Thyroid gland (tissue), 4 donors: ENCODE measurements at places on chromosomes 11 and 22. TPM values are rescaled to one million over a fixed set of nuclear protein-coding genes. Genes with fewer than 3 reads are reported as not detected.
A peak's percentile ranks its signal among the peaks of the same experiment; 100 is the strongest.

- DNase-seq, result no peak
- peaks cover 22% of the 10 kb centered on the region for H3K4me1 ChIP-seq
These were observed 2.1 kb upstream of the NADSYN1 start for GRCh38 chr11:71450939-71451338.

DNA sequence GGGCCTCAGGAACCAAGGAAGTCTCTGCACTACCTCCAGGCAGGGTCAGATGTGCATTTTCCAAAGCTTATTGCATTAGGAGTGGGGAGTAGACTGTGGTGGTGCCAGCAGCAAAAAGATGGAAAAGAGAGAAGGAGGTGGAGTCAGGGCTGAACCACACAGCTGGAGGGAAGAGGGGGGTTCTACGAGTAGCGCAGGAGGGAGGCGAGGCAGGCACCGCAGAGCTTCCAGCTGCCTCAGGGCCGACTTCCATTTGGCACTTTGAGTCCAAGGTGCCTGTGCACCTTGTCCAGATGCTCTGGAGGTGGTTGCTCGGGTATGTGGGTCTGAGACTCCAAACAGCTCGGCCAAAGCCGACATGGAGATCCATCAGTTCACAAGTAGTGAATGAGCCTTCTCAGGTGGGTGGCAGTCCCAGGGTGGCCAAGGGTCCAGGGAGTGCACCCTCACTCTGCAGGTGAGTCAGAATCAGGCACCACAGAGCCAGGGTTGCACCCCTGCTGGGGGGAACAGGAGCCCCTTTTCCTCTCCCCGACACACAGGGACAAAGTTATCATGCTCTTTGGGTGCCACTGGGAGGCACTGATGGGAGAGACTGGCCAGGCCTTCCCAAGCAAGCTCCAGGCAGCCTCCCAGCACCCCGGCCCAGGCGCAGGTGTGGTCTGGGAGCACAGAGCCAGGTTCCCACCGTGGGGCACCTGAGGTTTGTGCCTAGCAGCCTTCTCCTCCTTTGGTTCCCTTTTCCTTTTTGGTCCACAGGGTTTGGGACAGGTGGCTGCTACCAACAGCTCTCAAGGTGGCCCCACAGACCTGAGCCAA is 30.2 kb downstream of the GGT5 start:
- H3K36me3 ChIP-seq, result no peaks in the 10 kb centered on the region
- H3K4me1 ChIP-seq, result peaks cover 49% of the 10 kb centered on the region
- no peak overlapping the region for H3K27ac ChIP-seq
- H3K27me3 ChIP-seq, result no peaks in the 10 kb centered on the region

- no peaks in the 10 kb centered on the region for H3K36me3 ChIP-seq
- H3K4me1 ChIP-seq, result no peaks in the 10 kb centered on the region
- H3K4me3 ChIP-seq, result no peak overlapping the region
- no peak overlapping the region for H3K27ac ChIP-seq
- DNase-seq, result no peak
- H3K27me3 ChIP-seq, result no peaks in the 10 kb centered on the region
These were observed 49.7 kb downstream of the DNHD1 start for GRCh38 chr11:6546735-6547134.

DNA sequence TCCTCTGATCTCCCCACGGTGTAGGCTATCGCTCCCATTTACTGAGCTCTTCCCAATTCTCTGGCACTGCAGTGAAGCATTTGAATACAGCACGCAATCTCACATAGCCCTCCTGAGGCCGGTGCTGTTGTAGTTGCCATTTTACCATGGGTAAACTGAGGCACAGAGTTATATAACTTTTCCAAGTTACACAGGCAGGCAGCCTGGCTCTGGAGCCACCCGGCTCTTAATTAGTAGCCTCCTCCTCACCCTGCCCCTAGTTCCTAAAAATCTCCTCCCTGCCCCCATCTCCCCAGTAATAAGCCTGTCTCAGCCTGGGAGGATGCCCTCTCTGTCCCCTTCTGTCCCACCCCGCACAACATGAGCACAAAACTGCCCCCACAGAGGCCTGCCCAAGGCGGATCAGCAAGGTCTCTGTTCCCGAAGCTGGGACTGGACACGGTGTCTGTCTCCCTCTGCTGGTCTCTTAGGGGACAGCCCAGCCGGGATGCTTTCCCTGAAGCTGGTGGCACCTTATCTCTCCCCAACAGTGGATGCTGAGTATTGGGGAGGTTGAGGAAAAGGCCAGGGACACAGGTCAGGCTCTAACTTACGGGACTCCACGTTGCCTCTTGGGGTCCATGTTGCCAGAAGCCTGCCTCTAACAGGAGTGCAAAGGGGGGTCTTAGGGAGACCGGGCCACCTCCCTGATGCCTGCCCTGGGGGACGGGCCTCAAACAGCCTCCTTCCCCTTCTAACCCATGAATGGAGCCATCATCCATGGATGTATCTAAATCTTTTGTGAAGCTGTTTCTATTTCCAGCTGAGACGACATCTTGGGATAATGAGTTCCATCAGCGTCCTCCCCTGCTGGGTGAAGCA is 9.1 kb upstream of the CLCF1 start:
- H3K27ac ChIP-seq, result no peak overlapping the region
- H3K27me3 ChIP-seq, result no peaks in the 10 kb centered on the region
- no peaks in the 10 kb centered on the region for H3K36me3 ChIP-seq
- H3K4me1 ChIP-seq, result peaks cover 18% of the 10 kb centered on the region
- no peak overlapping the region for H3K4me3 ChIP-seq

GRCh38 chr22:36245805-36246356 is 6.6 kb upstream of the APOL2 start:
- no peaks in the 10 kb centered on the region for H3K36me3 ChIP-seq
- H3K27me3 ChIP-seq, result no peaks in the 10 kb centered on the region
- H3K4me1 ChIP-seq, result no peaks in the 10 kb centered on the region

GRCh38 chr11:9633679-9634078 is 30.2 kb upstream of the SWAP70 start:
- H3K36me3 ChIP-seq, result no peaks in the 10 kb centered on the region
- no peak overlapping the region for H3K4me3 ChIP-seq
- no peaks in the 10 kb centered on the region for H3K4me1 ChIP-seq
- no peak overlapping the region for H3K27ac ChIP-seq
- H3K27me3 ChIP-seq, result no peaks in the 10 kb centered on the region

DNA sequence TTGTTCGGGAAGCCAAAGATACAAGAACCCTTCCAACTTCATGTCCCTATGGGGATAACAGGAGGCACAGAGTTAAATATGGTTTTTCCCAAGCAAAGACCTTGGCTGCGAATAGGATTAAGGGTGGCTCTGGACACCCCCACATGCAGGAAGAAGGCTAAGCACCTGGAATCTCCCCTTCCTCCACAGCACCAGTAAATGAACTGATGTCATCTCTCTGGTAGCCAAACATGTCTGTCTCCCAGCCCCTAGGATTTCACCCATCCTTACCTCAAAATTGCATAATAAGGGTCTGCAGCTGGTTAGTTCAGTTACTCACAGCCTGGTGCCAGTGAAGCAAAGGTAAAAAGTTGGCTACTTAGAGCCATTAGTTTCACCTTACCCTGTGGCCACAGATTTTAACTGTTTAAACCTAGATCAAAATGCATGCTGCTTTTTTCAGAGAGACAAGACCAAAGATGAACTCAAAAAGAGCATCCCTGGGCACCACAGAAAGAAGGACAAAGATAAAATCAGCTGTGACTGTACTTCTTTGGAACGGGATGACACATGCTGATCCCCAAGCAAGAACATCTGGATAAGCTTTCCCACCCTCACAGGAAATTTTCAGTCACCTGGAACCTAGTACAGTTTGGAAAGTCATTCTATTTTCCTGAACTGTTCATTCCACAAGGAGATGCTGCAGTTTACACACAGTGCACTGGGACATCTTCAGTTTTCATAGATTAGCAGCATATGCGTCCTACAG is 77.2 kb upstream of the AKIP1 start:
- H3K27ac ChIP-seq, result peak overlapping the region; percentile 82
- H3K4me1 ChIP-seq, result peaks cover 8% of the 10 kb centered on the region
- H3K27me3 ChIP-seq, result no peaks in the 10 kb centered on the region
- no peak for DNase-seq
- no peaks in the 10 kb centered on the region for H3K36me3 ChIP-seq

DNA sequence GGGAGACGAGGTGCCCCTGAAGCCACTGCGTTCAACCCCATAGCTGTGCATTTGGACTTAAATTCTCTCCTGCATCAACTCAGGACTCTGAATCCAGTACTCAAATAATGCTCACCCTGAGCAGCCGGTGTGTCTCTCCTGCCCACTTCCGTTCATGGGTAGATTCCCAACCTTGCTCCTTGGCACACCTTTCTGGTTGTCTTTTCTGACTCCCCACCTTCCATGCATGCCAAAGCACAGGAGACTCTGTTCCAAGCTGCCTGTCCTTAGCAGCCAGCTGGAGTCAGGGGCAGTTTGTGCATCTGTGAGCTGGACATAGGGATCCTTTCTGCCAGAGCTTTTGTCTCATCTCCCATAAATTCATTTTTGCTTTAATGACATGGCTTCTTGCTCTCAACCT is 1242.5 kb downstream of the TBC1D22A start:
- no peak overlapping the region for H3K4me3 ChIP-seq
- H3K4me1 ChIP-seq, result no peaks in the 10 kb centered on the region

- no peak overlapping the region for H3K27ac ChIP-seq
- no peaks in the 10 kb centered on the region for H3K27me3 ChIP-seq
- no peak overlapping the region for H3K4me3 ChIP-seq
These were observed 56.1 kb upstream of the POU2AF2 start for GRCh38 chr11:111189466-111189865.

DNA sequence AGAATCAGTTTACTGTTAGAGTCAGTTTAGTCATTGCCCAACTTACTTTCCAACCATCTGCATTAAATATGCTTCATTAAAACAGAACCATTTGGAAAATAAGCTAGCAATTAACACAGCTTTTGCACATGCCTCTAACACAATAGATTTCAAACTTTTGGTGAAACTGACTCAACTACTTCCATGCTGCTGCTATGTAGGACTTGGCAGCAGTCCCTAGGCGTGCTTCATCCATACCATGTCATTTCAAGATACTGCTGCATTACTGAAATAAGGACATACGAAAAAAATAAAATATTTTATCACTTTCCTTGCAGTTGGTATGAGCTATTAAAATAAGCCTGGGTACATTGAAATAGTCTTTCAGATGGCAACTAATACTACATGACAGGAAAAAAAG is 65.5 kb upstream of the SOX6 start:
- DNase-seq, result no peak
- no peaks in the 10 kb centered on the region for H3K4me1 ChIP-seq
- no peaks in the 10 kb centered on the region for H3K36me3 ChIP-seq
- H3K4me3 ChIP-seq, result no peak overlapping the region
- H3K27ac ChIP-seq, result no peak overlapping the region

DNA sequence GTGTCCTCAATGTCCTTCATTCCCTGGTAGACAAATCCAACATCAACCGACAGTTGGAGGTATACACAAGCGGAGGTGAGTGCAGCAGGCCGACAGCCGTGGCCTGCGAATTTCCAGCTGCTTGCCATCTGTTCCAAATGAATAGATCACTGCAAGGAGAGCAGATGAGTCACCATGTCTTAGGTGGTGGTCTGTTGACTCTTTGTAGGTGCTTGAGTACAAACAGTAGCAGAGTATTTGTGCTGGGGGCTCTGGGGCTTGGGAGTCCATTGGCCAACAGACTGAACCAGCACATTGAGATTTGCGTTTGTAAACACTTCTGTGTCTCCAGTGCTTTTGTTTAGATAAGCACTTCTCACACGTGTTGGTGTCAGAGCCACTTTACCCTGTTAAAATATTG is 21.1 kb downstream of the EIF3L start:
- peaks cover 12% of the 10 kb centered on the region for H3K4me1 ChIP-seq
- no peaks in the 10 kb centered on the region for H3K27me3 ChIP-seq
- no peak overlapping the region for H3K4me3 ChIP-seq

DNA sequence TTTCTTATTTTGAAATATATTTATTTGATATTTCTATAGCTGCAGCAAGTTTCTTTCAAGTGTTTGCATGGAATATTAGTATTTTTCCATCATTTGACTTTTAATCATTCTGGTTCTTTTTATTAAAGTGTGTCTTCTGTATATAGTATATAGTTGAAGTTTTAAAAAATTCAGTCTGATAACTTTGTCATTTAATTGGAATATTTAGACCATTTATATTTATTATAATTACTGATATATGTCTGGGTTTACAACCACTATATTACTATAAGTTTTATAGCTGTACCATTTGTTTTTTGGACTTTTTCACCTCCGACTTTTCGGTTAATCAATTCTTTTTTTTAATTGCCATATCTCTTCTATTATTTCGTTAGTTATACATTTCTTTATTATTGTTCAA is 22.7 kb upstream of the ANO1 start:
- no peaks in the 10 kb centered on the region for H3K4me1 ChIP-seq
- no peak overlapping the region for H3K27ac ChIP-seq
- no peaks in the 10 kb centered on the region for H3K36me3 ChIP-seq
- H3K4me3 ChIP-seq, result no peak overlapping the region
- no peak for DNase-seq

GRCh38 chr11:30254307-30255298 is 23.8 kb downstream of the FSHB start:
- H3K4me1 ChIP-seq, result no peaks in the 10 kb centered on the region
- no peaks in the 10 kb centered on the region for H3K27me3 ChIP-seq
- no peak overlapping the region for H3K4me3 ChIP-seq

- H3K27me3 ChIP-seq, result no peaks in the 10 kb centered on the region
- H3K27ac ChIP-seq, result no peak overlapping the region
- DNase-seq, result no peak
- H3K4me3 ChIP-seq, result no peak overlapping the region
- H3K36me3 ChIP-seq, result no peaks in the 10 kb centered on the region
- no peaks in the 10 kb centered on the region for H3K4me1 ChIP-seq
These were observed 162.7 kb downstream of the HIPK3 start for GRCh38 chr11:33419924-33420323.

- DNase-seq, result peak; percentile 55
- peaks cover 8% of the 10 kb centered on the region for H3K4me1 ChIP-seq
- no peak overlapping the region for H3K4me3 ChIP-seq
- H3K27ac ChIP-seq, result peak overlapping the region; percentile 68
- no peaks in the 10 kb centered on the region for H3K27me3 ChIP-seq
These were observed 10.0 kb downstream of the PPM1F start for GRCh38 chr22:21942407-21943343.

C1QTNF5 gene
- 32.8 TPM for total RNA-seq

CCDC117 gene
- total RNA-seq, result 21.2 TPM

PRR33 gene
- not detected for total RNA-seq

TMEM191B gene
- total RNA-seq, result 0.88 TPM

OSM gene
- total RNA-seq, result not detected

KIAA1671 gene
- total RNA-seq, result 84.1 TPM

ELMOD1 gene
- not detected for total RNA-seq

SLC22A12 gene
- not detected for total RNA-seq

CRYBA4 gene
- not detected for total RNA-seq

ARHGAP1 gene
- 43.0 TPM for total RNA-seq
